ENCODE measurements at places on chromosomes 5 and 9. TPM values are rescaled to one million over a fixed set of nuclear protein-coding genes. Genes with fewer than 3 reads are reported as not detected.

DNA sequence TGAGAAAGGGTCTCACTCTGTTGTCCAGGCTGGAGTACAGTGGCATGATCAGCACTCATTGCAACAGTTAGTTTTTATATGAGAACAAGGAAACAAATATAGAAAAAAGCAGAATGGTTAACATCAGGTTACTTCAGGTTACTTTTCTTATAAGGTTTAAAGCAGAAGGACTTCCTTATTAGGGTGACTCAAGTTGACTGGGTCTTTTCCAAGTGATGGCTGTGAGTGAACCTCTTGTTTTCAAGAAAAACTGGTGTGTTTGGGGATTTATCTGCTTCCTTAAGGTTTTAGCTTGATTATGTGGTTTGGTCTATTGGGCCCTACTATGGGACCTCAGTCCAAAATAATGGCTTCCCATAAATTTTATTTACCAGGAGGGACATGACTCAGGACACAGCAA lies 99.2 kb downstream of the ARRDC3 start:
- DNase-seq = no peak

DNA sequence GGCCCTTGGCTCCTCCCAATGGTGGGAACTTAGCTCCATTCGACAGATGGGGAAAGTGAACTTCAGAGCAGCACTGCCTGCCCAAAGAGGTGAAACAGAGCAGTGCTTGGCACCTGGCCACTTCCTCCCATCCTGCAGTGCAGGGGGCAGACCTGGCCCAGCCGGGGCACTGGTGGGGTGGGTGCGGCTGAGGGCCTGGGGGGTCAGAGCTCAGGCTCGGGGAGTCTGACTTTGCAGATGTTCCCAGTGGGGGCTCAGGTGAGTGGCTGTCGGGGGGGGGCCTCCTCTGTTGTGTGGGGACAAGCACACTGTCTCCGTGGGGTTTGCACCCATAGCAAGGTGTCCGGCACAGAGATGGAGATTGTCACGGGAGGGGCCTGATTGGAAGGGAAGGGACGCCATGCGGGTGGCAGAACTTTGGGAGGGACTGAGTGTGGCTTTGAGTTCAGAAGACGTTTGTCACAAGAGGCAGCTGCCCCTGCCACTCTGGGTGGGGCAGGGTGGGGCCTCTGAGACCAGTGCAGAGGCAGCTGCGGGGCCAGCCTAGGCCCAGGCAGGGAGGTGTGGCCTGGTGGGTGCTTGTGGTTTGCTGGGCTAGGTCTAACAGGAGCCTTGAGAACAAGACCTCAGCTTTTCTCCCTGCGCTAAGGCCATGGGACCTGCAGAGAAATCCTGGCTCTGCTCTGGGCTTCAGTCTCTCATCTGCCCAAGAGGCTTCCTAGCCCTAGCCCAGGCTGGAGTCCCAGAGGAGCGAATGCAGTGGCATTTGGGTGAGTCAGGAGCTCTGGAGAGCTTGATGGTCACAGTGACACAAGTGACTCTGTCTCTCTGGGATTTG lies 2.5 kb downstream of the MYMK start:
- DNase-seq = no peak

- DNase-seq = no peak
Measured at GRCh38 chr9:6714176-6714575, 43.6 kb upstream of the KDM4C start.

- DNase-seq = no peak
Measured at GRCh38 chr5:41790038-41790776, 80.0 kb downstream of the OXCT1 start.

GRCh38 chr9:120212853-120213200 lies 367.1 kb downstream of the CDK5RAP2 start:
- DNase-seq = no peak

GRCh38 chr5:38013107-38013506 lies 173.3 kb upstream of the GDNF start:
- DNase-seq = no peak

GRCh38 chr9:137128862-137129455 lies 10.0 kb upstream of the GRIN1 start:
- DNase-seq = no peak

DNA sequence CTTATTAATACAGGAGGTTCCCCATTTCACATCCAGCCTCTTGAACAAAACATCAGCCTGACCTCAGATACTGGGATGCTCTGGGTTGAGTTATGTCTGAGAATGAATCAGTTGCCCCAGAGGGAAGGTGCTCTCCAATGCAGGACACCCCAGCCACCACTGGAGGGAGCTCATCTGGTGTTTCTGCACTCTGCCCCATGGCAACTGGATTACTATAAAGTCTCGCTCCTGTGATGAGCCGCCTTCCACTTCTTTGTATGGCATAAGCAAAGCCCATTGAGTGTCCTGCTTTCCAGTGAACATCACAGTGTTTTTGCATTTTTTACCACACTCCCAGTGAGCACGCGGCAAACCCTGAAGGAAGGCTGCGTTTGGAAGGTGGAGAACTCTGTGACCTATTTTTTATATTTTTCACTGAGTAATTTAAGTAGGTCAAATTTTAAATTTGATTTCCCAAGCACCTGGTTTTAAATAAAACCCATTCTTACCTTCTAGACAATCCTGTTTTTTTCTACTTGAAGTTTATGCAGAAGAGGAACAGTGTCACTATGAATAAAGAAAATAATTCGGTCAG lies 176.9 kb upstream of the WWC1 start:
- DNase-seq = no peak

GRCh38 chr5:168642019-168642418 lies 62.9 kb upstream of the PANK3 start:
- no peak for DNase-seq

SPINK4 gene
- not detected for total RNA-seq

Measured in sciatic nerve (tissue), 2 donors.